CD4-positive, alpha-beta T cell treated with Interleukin-6 at 100 ng/mL for 8 hours (primary cell): ENCODE measurements at places on chromosomes 1 and 21.

DNA sequence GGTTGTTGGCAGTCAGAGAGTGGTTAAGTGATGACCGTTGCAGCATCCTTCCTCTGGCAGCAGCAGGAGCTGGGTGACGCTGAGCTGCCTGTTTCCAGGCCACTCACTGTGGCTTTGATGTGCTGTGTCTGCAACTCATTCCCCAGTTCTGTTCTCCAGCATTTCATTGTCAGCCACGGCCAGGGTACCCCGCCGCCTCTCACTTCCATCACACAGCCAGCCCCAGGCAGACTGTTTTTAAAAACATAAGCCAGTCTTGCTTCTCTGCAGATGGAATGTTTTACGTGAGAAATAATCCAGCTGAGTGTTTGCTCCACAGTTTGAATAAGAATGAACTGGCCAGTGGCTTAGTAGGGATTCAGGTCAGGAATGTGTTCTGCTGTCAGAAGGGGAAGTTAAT, 21.5 kb upstream of the ST6GALNAC3 start:
- DNase-seq, result no peak

DNA sequence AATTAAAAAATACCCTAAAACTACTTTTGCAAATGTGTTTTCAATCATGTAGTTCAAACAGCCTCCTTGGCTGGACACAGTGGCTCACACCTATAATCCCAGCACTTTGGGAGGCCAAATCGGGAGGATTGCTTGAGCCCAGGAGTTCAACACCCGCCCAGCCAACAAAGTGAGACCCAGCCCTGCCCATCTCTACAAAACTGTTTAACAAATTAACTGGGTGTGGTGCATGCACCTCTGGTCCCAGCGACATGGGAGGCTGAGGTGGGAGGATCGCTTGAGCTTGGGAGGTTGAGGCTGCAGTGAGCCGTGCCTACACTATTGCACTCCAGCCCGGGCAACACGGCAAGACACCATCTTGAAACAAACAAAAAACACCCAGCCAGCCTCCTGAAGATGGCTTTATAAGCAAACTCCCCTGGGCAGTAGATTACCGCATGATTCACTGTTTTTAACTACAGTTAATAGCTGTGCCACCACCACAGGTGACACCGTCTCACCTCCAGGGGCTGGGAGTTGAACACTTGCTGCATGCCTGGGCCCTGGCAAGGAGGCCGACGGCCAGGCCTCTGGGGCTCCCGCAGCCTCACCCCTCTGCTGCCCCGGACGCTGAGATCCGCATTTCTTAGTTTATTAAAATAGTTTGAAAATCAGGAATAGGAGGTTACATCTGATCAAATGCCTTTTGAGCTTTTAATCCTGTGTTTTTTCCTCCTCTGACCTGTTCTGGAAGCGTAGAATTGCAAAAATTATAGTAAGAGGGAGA, 16.2 kb downstream of the PTTG1IP start:
- DNase-seq, result no peak

- DNase-seq, result no peak
Observed at GRCh38 chr1:196773713-196774112, 927 bp upstream of the CFHR3 start.

DNA sequence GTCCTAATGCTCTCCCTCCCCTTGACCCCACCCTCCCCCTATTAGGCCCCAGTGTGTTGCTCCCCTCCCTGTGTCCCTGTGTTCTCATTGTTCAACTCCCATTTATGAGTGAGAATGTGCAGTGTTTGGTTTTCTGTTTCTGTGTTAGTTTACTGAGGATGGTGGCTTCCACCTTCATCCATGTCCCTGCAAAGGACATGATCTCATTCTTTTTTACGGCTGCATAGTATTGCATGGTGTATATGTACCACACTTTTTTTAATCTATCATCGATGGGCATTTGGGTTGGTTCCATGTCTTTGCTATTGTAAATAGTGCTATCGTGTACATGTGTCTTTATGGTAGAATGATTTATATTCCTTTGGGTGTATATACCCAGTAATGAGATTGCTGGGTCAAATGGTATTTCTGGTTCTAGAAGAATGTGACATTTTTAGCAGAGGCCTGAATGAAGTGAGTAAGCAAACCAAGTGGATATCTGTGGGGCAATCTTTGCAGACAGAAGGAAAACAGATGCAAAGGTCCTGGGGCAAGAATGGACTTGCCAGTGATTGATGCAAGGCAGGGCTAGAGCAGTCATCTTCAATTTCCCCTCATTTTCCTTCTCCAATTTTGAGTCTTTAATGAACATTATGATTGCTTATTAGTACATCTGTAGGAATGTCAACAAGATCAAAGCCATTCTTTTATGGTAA, 50.2 kb downstream of the UBE4B start:
- DNase-seq, result no peak

GRCh38 chr1:8625981-8626898, 191.2 kb downstream of the RERE start:
- DNase-seq, result no peak

DNA sequence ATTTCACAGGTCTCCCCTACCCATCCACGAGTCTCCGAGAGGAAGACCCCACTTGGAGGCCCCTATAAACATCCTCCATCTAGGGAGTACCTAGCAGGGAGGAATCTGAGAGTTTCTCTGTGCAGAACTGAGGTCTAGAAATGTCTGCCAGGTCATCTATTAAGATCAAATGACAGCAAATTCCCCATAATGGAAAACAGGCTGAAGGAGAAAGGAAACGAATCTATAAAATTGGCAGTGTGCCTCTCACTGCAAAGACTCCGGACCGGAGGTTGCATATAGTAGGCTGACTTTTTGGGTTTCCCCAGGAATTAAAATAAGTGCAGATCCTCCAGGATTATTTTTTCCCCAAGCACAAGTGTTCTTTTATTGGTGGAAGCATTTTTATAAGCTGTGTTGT, 57.7 kb downstream of the NMNAT2 start:
- no peak for DNase-seq

GRCh38 chr21:44892536-44893277, 19.2 kb upstream of the PTTG1IP start:
- DNase-seq, result peak; percentile 77

- no peak for DNase-seq
Observed at GRCh38 chr1:206834711-206835110, 30.7 kb upstream of the IL20 start.

- DNase-seq, result peak; percentile 52
Observed at GRCh38 chr1:231866392-231867331, 240.1 kb downstream of the DISC1 start.

- DNase-seq, result no peak
Observed at GRCh38 chr1:233367057-233367803, 39.7 kb downstream of the MAP3K21 start.

GRCh38 chr1:49048188-49048587, 271.5 kb upstream of the BEND5 start:
- no peak for DNase-seq

- no peak for DNase-seq
Observed at GRCh38 chr1:176849281-176849680, 315.2 kb downstream of the ASTN1 start.

DNA sequence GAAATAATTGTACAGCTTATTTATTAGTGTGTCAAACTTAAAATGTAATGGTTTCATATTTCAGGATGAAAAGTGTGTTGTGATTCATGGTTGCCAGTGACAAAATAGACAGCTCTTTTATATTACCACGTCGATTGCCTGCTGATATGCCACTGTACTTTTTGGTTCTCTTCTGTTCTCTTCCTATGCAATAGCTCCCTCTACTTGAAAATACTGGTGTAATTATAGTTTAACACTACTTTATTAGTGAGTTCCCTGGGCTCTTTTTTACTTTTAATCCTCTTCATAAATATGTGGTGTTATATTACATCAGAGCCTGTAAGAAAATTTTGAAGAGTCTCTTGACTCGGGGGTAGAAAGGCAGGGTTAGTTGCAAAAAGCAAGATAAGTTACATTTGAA, 111.3 kb downstream of the PATJ start:
- DNase-seq, result no peak

- DNase-seq, result no peak
Observed at GRCh38 chr1:116988908-116989307, 12.7 kb upstream of the CD101 start.

DNA sequence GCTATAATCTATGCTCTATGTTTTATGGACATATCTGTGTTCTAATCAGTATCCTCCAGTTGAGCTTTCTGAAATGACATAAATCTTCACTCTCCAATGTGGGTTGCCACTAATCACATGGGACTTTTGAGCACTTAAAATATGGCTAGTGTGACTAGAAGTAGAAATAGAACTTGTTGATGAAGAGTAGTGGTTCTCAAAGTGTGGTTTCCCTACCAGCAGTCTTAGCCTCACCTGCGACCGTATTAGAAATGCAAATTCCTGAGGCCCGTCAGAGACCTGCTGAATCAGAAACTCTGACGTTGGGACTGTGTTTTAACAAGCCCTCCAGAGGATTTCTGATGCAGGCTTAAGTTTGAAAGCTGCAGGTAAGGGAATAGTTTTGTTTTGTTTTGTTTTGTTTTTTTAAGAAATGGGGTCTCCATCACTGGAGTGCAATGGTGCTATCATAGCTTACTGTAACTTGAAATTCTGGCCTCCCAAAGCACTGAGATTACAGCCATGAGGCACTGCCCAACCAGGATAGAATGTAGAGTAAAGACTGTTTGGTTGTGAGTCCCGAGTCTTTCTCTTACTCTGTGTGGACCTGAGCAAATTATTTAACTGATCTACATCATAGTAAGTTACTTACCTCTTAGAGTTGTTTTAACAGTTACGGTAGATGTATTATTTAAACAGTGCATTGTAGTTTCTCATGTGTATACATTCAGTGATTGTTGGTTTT, 21.7 kb downstream of the GLRX2 start:
- DNase-seq, result no peak

DNA sequence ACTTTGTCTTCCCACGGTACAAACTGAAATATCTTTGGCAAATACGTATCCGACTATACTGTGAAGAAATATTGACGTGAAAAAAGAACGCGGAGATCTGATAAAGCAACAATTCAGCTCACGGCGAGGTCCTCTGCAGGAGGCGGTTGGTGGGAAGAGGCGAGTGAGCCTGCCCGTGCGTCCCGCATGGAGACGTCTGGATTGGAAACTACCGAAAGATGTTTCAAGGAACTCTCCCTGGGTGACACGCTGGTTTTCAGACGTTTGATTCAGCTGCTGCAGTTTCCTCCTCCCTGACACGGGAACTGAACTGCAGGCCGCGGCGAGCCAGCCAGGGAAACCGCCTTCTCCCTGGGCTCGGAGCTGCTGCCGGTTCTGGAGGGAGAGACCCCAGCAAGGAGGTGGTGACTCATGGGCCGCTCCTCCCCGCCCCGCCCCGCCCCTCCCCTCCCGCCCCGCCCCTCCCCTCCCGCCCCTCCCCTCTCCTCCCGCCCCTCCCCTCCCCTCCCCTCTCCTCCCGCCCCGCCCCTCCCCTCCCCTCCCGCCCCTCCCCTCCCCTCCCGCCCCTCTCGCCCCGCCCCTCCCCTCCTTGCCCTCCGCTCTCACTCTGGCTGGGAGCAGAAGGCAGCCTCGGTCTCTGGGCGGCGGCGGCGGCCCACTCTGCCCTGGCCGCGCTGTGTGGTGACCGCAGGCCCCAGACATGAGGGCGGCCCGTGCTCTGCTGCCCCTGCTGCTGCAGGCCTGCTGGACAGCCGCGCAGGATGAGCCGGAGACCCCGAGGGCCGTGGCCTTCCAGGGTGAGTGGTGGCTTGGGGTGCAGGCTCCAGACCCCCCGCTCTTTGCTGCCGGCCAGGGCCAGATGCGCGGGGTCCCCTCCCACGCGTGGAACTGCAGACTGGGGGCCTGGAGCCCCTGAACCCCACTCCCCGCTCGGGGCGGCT, at the start of gene COL6A1:
COL6A1 (plus strand) TSS at position 620 of the 941 bp plus-strand sequence; CDS start at position 701, 81 bp downstream.
- DNase-seq, result peak; percentile 59

- DNase-seq, result no peak
Observed at GRCh38 chr1:54500107-54500431, 48.0 kb upstream of the ACOT11 start.

DNA sequence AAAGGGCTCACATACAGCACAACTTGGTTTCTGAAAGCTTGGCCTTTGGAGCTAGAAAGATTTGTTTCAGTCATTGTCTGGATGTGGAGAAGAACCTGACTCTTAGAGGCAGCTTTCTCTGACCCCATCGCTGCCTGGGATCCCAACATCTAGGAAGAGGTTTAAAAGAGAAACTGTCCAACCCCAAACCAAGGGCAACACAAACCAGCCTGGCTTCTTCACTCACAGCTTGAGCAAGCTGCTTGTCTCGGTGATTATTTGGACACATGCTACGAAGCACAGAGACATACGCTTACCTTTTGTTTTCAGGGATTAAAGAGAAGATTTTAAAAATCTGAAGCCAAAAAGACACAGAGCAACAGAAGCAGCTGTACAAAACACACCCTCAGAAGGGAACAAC, 109.8 kb downstream of the ETS2 start:
- no peak for DNase-seq

- DNase-seq, result peak; percentile 37
Observed at GRCh38 chr1:240666568-240667198, 54.7 kb upstream of the GREM2 start.

GRCh38 chr21:15719976-15720375, 9.8 kb upstream of the USP25 start:
- DNase-seq, result no peak

DNA sequence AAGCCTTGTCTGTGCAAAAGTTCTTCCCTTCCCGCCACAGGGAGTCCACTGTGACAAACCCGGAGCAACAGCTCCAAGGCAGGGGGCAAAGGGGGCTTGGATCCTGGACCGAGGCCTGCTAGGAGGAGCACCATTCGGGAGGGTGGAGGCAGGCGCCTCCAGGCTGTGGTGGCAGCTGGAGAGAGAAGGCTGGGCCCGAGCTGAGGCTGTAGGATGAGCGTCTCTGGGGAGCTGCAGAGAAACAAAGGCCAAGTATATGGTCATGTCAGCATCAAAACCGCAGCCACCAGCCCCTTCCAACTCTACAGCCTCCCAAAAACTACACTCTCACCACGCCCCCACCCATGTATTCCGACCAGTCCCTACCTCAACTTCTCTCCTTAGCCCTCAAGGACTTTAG, 579 bp downstream of the SH3BP5L start:
- DNase-seq, result no peak

GRCh38 chr1:199463521-199464127, 563.9 kb upstream of the NR5A2 start:
- no peak for DNase-seq

GRCh38 chr1:86708920-86709319, 4.5 kb downstream of the SH3GLB1 start:
- DNase-seq, result no peak

GRCh38 chr1:97870589-97870988, 50.2 kb downstream of the DPYD start:
- DNase-seq, result no peak

GRCh38 chr1:19179597-19180264, 30.3 kb downstream of the UBR4 start:
- DNase-seq, result peak; percentile 44

- no peak for DNase-seq
Observed at GRCh38 chr21:18493422-18493821, 89.8 kb upstream of the TMPRSS15 start.
